ENCODE measurements at places on chromosomes 11 and 22. TPM values are rescaled to one million over a fixed set of nuclear protein-coding genes. Genes with fewer than 3 reads are reported as not detected.

- H3K27me3 ChIP-seq, result no peaks in the 10 kb centered on the region
- H3K27ac ChIP-seq, result no peak overlapping the region
- DNase-seq, result no peak
- no peak overlapping the region for H3K4me3 ChIP-seq
- H3K36me3 ChIP-seq, result no peaks in the 10 kb centered on the region
These were observed 9.0 kb downstream of the CLPB start for GRCh38 chr11:72425053-72425980.

- no peak overlapping the region for H3K4me3 ChIP-seq
- no peak overlapping the region for H3K27ac ChIP-seq
- no peak for DNase-seq
- peaks cover 14% of the 10 kb centered on the region for H3K36me3 ChIP-seq
These were observed 15.2 kb downstream of the POLR2F start for GRCh38 chr22:37968452-37969251.

DNA sequence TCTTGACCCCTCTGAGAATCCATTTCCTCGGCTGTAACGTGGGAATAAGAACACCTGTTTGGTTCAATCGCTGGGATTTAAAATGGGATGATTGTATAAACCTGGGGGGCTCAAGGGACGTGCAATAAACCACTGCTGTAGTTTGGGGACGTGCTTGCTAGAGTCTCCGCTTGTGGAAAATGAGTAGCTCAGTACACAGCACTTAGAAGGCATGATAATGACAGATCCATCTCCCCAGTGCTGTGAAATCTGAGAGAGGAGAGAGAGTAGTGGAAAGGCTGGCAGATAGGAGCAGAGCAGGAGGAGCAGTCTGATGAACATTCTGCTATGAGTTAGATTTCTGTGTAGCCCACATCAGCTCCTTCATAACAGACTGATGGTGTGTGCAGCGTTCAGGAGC, 256.5 kb downstream of the MN1 start:
- H3K4me1 ChIP-seq, result no peaks in the 10 kb centered on the region
- peaks cover 53% of the 10 kb centered on the region for H3K27me3 ChIP-seq
- no peak overlapping the region for H3K4me3 ChIP-seq
- H3K27ac ChIP-seq, result no peak overlapping the region
- no peak for DNase-seq

GRCh38 chr11:62542750-62543567, 3.6 kb downstream of the AHNAK start:
- DNase-seq, result peak; percentile 91
- no peaks in the 10 kb centered on the region for H3K27me3 ChIP-seq
- H3K4me1 ChIP-seq, result peaks cover 51% of the 10 kb centered on the region
- peak overlapping the region; percentile 100 for H3K4me3 ChIP-seq
- H3K36me3 ChIP-seq, result peaks cover 80% of the 10 kb centered on the region
- H3K27ac ChIP-seq, result peak overlapping the region; percentile 97

DNA sequence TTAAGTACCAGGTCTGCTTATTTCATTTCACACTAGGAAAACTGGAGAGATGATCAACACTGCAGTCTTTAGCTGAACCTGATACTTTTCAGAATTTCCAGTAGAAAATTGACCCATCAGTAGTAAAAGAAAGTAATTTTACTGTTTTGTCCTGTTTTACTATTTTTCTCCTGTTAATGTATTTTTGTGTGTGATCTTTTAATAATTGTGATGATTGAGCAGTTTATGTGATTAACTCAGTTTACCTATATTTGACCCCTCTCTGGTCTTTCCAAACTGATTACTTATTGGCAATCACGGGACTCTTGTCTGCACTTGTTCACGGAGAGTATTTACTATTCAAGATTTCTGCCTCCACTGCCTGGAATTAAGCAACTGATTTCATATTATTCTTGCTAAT, 546 bp upstream of the CYP2R1 start:
- H3K4me3 ChIP-seq, result peak overlapping the region; percentile 86
- H3K27ac ChIP-seq, result peak overlapping the region; percentile 63
- H3K27me3 ChIP-seq, result no peaks in the 10 kb centered on the region
- peaks cover 22% of the 10 kb centered on the region for H3K36me3 ChIP-seq
- H3K4me1 ChIP-seq, result peaks cover 20% of the 10 kb centered on the region

DNA sequence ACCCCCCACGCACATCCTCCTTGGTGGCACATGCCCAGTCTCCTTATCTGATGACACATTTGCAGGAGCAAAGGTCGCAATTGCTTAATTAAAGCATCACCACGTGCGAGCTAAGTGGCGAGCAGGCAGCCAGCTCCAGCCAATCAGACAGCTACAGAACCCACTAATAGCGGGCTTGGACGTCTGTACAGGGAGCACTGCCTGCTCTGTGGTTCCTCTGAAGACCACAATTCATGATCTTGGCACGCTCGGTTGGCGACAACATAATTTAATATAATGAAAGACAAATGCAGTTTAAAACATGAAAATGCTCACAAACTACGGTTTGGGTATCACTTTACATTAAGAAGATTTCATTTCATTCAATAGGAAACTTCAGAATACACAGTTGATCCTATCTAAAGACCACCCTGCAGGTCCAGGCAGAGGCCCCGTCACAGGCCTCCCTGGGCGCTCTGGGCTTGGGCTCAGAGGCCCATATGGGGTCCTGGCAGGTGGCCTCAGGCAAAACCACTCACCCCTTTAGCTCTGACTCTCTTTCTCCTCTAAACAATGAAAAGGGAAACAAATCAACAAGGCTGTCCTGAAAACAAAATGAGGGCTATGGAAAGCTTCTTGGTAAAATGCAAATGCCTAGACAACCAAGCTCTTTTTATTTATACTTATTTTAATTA, 10.4 kb downstream of the PACSIN2 start:
- H3K4me3 ChIP-seq, result peak overlapping the region; percentile 4

DNA sequence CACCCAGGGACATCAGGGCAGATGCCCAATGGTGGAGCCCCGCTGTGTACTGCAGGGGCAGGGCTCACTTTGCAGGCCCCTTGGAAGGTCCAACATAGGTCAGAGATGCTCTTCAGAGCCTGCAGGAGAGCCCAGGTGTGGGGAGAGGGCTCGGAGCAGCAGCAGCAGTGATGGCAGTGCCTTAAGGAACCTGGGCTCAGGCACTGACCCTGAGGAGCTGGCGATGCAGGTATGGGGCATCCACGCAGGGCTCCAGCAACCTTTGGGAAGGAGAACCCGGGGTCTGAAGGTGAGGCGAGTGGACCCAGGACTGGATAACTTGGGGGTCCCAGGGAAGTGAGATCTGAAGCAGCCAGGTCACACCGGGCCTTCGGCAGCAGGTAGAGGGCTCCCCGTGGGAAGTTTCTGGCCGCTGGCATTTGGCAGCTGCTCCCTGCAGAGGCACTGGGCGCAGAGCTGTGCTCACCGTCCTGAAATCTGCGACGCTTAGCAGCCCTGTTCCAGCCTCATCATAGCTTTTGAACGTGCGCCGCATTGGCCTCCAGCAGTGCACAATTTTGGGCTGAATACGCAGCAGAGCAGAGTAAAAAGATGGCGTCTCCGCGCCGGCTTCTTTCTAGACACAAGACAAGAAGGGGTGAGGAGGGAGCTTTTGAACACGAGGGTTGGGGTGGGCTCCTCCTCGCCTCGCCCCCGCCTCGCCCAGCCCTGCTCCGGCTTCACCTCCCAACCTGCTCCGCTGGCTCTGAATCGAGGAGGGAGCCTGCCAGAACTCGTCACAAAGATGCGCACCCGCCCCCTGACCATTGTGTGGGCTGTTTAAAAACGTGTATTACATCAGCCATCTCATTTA, 118.8 kb downstream of the MPPED1 start:
- no peak overlapping the region for H3K4me3 ChIP-seq
- no peak overlapping the region for H3K27ac ChIP-seq
- no peak for DNase-seq
- no peaks in the 10 kb centered on the region for H3K4me1 ChIP-seq
- H3K36me3 ChIP-seq, result peaks cover 6% of the 10 kb centered on the region

DNA sequence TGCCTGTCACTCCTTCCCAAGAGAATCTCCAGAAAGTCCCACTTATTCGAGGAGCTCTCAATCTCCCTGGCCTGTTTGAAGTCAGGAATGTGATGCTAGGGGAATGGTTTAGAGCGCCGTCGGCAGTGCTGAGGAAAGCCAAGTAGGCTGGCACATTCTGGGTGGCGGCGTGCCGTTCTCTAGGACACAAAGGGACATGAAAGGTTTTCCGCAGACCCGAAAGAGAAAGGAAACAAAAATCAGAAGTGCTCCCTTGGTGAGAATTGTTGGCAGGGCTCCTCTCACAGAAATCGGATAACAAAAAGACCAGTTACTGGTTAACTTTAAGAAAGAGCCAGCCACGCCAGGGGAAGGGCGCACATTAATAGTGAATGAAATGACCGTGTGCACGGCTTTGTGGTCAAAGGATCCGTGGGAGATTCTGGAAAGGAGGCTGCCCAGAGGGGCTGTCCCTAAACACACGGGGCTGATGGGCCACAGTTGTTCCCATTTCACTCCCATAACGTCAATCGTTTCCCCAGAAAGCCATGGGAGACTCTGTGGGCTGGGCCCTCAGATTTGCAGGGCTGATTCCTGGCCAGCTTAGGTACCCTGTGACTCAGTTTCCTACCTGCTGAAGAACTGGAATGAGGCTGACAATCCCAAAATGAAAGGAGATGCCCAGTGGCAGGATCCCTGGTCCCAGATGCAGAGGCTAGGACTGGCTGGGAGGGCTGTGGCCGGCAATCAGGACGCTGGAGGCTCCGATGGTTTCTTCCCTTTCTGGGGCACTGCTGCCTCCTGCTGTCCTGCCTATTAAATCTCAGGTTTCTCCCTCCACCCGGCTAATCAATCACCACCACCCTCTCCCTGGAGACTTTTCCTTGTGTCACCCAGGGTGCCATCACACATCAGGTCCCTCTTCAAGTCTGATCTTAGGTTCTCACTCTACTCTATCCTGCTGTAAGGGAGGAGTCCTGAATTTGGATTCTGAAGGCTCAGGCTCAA, 82.3 kb downstream of the RCN1 start:
- H3K36me3 ChIP-seq, result no peaks in the 10 kb centered on the region
- H3K27me3 ChIP-seq, result peaks cover 60% of the 10 kb centered on the region
- peak; percentile 76 for DNase-seq
- peak overlapping the region; percentile 45 for H3K4me3 ChIP-seq
- peaks cover 7% of the 10 kb centered on the region for H3K4me1 ChIP-seq

DNA sequence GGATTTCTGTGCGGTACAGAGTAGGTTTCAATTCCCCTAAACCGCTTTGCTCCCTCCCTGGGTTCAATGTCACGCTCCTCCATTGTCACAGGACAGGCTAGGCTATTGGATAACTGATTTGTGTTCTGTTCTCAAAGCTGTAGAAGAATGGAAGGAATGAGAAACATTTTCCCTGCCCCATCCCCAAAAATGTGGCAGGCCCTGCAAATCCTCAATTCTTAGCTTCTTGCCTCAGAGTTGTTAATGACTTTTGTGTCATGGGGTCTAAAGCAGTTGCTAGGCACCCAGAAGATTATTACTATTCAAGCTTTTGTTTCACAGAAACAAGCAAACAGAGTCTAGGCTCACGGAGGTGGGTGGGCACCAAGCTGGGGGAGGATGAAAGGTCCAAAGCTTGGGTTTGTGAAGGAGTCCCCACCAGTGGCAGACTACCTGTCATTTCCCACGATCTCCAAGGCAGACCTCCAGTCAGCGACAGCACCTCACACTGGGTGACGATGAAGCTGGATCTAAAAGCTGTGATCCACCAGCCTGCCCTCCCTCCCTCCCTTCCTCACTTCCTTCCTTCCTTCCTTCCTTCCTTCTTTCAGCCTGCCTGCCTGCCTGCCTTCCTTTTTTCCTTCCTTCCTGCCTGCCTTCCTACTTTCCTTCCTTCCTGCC, 1080.2 kb downstream of the OPCML start:
- no peak overlapping the region for H3K27ac ChIP-seq
- no peak overlapping the region for H3K4me3 ChIP-seq
- H3K36me3 ChIP-seq, result no peaks in the 10 kb centered on the region
- no peaks in the 10 kb centered on the region for H3K27me3 ChIP-seq

DNA sequence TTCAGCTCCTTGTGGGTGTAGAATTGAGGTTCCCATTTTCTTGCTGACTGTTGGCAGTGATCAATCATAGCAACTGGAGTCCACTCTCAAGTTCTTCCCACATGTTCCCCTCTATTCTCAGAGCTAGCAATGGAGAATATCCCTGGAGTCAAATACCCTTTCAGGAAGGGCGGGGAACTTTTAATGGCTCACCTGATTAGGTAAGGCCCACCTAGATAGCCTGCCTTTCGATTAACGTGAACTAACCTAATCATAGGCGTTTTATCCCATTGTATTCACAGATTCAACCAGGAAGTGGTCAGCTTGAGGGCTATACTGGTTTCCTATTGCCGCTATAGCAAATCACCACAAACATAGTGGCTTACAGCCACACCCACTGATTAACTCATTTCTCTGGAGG, 7.1 kb upstream of the LRRC55 start:
- H3K4me1 ChIP-seq, result no peaks in the 10 kb centered on the region
- no peak for DNase-seq
- H3K27me3 ChIP-seq, result peaks cover 41% of the 10 kb centered on the region
- no peaks in the 10 kb centered on the region for H3K36me3 ChIP-seq

DNA sequence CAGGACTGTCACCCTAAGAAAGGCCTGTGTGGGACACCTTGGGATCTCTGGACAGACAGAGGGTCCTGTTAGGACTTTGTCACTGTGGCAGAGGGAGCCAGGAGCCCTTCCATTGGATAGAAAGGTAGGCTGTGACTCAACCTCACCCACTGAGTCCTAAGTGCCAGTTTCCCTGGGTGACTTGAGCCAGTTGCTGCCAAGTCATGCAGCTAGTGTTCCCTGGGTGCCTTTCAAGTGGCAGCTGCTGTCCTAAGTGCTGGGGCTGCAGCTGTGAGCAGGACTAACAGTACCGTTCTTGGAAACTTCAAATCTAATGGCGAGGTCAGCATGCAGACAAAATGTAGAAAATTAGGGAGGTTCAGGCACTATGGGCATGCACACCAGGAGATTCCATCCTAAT, 393.7 kb downstream of the TMEM135 start:
- no peak for DNase-seq
- H3K27me3 ChIP-seq, result peaks cover 2% of the 10 kb centered on the region
- H3K27ac ChIP-seq, result no peak overlapping the region
- H3K36me3 ChIP-seq, result no peaks in the 10 kb centered on the region

DNA sequence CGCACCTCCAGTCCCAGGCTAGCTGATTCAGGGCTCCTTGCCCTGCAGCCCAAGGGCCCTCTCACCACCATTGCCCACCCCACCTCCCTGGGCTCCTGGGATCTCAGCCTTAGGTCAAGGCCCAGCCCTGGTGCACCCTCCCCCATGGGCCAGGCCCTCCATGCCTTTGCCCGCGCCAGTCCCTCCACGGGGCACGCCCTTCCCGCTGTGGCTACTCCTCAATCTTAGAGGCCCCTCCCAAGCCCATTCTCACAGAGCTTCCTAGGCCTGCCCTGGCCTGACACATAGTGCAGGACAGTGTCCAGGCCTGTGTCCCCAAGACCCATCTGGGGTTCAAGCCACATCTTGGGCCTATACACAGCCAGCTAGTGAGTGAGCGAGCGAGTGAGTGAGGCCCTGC, 6.9 kb downstream of the GP1BB start:
- no peak for DNase-seq
- H3K27ac ChIP-seq, result no peak overlapping the region
- peak overlapping the region; percentile 83 for H3K4me3 ChIP-seq
- H3K27me3 ChIP-seq, result peaks cover 79% of the 10 kb centered on the region

The FGF19 gene
- 0.73 TPM for total RNA-seq

The RAB38 gene
- total RNA-seq, result 6.3 TPM

The KCNJ5 gene
- not detected for total RNA-seq

The UNC93B1 gene
- 71.2 TPM for total RNA-seq
